ENCODE measurements at places on chromosomes 2 and 18.

- DNase-seq, result no peak
Observed at GRCh38 chr2:229003256-229003655, 267.8 kb downstream of the PID1 start.

DNA sequence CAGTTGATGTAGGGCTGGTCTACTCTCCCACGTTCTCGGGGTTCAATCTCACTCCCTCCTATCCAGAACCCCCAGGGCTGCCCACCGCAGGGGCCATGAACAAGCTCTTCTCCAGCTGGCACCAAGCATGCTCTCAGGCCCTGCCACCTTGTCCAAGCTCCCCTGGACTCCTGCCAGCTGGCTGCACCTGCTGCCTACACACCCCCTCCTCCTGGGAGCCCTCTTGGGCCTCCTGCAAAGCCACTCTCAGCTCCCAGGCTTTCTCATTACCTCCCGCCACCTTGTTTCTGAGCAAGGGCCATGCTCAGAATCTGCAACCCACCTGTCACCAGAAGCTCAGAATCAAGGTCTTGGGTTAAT lies 56.0 kb downstream of the HDAC4 start:
- no peak for DNase-seq

DNA sequence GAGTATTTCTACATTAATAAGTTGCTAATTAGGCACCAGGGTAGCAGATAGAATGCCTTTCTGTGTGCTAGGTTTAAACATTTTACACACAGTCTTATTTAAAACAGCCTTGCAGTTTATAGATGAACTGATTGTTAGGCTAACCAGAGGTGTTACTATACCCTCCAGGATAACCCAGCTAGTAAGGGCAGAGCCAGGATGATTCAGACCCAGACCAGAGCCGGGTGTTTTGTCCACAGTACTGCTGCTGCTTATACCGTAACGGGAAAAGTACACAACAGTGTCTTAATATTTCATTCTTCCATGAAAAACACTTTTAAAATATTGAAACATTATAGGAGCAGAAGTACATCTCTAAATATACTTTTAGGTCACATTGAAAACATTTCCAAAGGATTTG lies 82.7 kb downstream of the MALT1 start:
- no peak for DNase-seq

DNA sequence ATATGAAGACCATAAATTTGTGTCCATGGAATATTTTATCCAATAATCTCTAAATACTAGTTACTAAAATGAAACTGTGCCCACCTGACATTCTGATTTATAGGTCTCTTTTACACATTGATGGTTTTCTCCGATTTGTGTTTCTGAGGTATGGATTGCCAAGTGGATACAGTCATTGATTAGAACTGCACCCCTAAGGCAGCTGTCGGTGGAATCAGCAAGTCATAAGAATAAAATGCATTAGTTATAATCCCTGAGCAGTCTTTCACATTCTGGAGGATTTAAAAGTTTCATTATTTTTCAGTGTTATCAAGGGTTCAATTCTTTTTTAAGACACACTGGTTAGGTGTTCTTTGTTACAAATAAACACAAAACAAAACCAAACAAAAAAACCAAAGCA lies 6.0 kb downstream of the CAVIN2 start:
- DNase-seq, result no peak

DNA sequence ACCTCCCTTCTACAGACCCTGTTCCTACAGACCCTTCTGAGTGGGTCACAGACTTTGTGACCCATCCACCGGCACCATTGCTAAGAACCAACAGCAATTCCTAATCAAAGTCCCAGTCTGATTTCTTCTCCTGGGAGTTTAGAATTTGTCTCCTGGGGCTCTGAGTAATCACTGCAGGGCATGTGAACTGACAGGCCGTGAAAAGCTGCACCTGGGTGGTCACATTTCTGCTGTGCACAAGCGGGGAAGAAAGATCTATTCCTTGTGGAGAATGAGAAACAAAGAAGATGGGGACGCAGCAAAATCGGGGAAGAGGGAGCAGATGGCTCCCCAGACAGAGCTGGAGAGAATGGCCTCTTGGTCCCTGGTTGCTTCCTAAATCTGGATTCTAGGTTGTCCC lies 151.0 kb downstream of the ARL4C start:
- no peak for DNase-seq

- DNase-seq, result no peak
Observed at GRCh38 chr2:241893265-241893664, 23.7 kb downstream of the RTP5 start.

DNA sequence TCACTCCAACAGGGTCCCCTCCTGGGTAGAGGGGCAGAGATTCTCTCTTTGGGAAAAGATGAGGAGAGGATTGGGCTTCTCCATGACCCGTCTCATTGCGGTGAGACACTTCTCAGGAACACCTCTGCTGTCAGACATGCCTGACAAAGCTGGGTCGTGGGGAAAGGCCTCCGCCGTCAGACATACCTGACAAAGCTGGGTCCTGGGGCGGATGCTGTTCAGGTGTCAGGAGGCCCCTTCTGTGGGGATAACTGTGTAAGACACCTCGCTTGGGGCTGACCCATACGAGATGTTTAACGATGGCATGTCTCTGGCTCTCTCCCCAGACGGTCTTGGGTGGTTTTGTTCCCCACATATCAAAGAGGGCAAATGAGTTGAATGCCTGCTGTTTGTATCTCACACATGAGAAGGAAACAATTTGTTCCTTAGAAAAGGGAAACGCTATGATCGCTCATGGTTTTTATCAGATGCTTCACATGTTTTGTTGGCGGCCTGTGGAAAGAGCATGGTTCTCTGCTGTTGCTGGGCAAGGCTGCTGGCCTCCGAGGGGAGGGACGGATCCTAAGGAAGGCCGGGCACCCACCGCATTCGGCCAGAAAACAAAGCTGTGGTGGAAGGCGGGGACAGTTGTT lies 40.8 kb upstream of the PXDN start:
- no peak for DNase-seq

DNA sequence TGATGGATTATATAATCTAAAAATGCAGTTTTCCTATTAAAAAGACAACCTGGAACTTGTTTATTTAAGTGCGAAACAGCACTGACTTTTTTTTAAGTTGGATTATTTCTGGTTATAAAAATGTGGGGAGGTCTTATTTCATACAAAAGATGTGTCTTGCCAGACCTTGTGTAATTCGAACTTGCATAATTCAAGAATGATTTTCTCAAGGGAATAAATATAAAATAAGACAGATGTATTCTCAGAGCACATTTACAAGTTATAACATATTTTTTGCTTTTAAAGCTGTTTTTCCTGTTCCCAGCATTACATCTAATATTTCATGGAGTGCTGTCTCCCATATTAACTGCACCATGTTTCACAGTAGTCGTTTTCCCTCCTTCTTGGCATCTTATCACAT lies 263.1 kb downstream of the CDH20 start:
- no peak for DNase-seq

- no peak for DNase-seq
Observed at GRCh38 chr2:109623297-109623696, 9.1 kb downstream of the SOWAHC start.

DNA sequence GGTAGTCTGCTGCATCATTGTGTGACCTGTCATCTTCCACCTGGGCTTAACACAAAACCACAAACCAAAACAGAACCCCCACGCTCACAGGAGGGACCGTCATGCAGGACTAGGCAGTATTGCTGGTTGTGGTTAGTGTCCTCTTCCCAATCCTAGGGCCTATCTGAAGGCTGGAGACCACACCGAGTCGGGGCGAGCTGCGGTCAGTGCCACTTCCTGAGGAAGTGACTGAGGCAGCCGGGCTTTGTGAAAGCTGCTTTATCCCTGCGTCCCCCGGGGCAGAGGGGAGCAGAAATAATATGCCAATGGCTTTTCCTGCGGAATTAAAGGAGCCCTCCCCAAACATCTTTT lies 22.9 kb downstream of the ZNF532 start:
- no peak for DNase-seq

- no peak for DNase-seq
Observed at GRCh38 chr2:64062840-64063239, 43.6 kb upstream of the VPS54 start.

GRCh38 chr2:26245810-26246209 lies 1.1 kb downstream of the HADHB start:
- DNase-seq, result no peak

- DNase-seq, result no peak
Observed at GRCh38 chr18:77857678-77858655, 608.3 kb downstream of the GALR1 start.

- DNase-seq, result no peak
Observed at GRCh38 chr2:21891191-21891590, 767.4 kb downstream of the TDRD15 start.

DNA sequence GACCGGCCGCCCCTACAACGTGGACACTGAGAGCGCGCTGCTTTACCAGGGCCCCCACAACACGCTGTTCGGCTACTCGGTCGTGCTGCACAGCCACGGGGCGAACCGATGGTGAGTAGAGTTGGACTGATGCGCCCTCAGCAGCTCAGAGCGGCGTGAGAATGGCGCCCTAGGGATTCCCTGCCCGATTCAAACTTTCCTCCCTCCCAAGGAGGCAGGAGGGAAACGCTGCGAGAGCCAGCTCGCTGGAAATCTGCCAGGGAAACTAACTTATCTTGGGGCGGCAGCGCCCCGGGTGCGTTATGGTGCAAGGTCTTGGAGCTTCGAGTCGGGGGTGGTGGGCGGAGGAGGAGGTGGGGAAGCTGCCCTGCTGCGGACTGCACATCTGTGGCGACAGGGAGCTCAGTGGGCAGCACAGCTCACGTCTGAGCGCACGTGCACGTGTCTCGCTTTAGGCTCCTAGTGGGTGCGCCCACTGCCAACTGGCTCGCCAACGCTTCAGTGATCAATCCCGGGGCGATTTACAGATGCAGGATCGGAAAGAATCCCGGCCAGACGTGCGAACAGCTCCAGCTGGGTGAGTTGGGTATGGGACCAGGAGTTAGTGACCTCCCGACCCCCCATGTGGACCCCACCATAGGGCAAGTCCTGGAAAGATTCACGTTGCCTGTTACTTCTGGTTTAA lies 697 bp downstream of the ITGA4 start:
- peak; percentile 28 for DNase-seq

DNA sequence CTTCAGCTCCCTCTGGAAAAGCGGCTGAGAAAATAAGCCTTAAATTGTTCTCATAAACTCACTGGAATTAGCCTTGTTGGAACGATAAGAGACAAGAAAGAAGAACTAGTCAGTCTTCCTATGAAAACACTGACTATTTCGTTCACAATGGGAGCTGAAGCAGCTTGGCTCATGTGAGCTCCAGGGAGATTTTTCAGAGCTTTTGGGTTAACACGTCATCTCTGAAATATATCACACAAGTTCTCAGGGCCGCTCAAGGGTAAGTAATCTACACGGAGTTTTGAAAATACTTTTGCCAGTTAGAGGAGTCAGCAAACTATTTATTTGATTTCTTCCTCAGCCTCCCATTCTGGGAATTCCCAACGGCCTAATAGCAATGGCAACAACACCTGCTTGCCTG lies 316.2 kb upstream of the MGAT5 start:
- DNase-seq, result no peak

DNA sequence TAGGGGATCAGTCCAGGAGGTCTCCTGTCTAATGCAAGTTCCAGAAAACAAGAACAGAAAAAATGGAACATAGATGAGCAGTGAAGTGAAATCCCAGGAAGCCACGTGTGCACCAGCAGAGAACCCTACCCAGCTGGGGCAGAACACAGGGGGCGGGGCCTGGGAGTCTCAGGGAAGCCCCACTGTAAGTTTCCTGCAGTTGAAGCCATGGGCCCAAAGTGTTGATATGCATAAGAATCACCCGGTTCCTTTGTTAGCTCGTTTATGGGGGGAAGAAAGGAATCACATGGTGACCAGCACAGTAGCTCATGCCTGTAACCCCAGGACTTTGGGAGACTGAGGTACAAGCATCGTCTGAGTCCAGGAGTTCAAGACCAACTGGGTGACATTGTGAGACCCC lies 131.3 kb downstream of the INO80D start:
- no peak for DNase-seq

- DNase-seq, result no peak
Observed at GRCh38 chr18:37430357-37431076, 135.1 kb downstream of the CELF4 start.

GRCh38 chr2:239304533-239305221 lies 96.1 kb downstream of the HDAC4 start:
- DNase-seq, result no peak

DNA sequence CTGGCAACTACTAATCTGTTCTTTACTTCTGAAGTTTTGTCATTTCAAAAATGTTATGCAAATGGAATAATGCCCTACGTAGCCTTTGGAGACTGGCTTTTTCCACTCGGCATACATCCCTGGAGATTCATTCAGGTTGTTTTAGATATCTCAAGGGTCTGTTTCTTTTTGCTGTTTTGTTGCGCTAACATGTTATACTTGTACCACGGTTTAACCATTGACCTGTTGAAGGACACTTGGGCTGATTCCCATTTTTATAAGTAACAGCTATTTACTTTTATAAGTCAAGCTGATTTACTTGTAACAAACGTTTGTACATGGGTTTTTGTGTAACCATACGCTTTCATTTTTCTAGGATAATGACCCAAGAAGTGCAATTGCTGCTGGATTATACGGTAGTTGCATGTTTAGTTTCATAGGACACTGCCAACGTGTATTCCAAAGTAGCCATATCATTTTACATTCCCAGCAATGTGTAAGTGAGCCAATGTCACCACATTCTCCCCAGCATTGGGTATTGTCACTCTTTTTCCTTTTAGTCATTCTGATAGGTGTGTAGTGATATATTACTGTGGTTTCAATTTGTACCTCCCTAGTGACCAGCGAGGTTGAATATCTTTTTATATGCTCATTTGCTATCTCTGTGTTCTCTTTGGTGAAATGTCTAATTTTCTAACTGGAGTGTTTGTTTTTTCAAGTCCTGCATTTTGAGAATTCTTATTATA lies 36.5 kb upstream of the STAT4 start:
- no peak for DNase-seq

DNA sequence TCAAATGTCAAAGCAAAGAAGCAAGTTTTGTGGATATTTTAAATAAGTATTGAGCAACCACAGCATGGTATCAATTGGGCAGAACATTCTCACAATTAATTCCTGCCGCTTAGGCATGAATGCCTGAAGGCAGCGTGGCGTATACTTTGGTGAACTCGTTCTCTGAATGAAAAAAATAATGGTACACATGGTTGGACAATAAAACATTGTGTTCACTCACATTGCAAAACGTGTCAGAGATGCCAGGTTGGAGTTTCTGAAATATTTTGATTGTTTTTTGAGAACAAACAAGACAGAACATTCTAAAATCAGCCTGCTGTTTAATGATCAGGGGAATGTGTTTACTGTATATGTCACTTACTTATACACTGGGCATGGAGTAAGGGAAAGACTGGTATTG lies 254.2 kb downstream of the CDH2 start:
- DNase-seq, result no peak

GRCh38 chr2:101401326-101401665 lies 14.0 kb upstream of the CREG2 start:
- no peak for DNase-seq

GRCh38 chr2:30680121-30680520 lies 127.1 kb downstream of the CAPN13 start:
- no peak for DNase-seq

All from stimulated activated CD4-positive, alpha-beta T cell treated with anti-CD3 and anti-CD28 coated beads, TNF-alpha, amount 100 ng/mL, for 4 hours (primary cell).